ENCODE measurements at places on chromosomes 5 and 9. TPM values are rescaled to one million over a fixed set of nuclear protein-coding genes. Genes with fewer than 3 reads are reported as not detected.

GRCh38 chr9:87950296-87950695 lies 24.0 kb downstream of the CDK20 start:
- DNase-seq = no peak

GRCh38 chr5:62547945-62548630 lies 30.5 kb upstream of the LRRC70 start:
- DNase-seq = no peak

DNA sequence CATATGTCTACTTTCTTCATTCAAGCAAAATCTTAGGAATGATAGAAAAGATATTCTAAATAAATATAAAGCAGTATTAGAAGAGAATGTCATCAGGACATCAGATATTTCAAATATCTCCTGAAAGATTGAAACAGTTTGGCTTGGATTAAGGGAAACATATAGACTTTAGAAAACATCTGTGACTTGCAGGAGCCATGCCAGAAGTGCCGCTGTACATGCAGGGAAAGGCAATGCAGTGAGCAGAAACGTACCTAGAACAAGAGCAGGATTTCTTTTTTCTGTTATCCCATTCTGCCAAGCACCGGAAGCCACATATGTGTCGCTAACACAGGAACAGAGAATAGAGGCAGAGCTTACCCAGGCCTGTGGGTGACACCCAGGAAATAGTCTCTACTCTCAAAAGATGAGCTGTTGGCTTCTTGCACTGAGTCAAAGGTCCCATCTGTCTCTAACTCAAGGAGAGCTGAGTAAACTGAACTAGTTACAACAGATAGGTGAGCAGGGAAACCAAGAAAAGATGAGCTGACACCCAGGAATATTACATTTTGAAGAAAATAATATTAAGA lies 5.8 kb downstream of the ADAMTS19 start:
- no peak for DNase-seq

GRCh38 chr9:103399535-103399934 lies 404.4 kb downstream of the CYLC2 start:
- DNase-seq = no peak

DNA sequence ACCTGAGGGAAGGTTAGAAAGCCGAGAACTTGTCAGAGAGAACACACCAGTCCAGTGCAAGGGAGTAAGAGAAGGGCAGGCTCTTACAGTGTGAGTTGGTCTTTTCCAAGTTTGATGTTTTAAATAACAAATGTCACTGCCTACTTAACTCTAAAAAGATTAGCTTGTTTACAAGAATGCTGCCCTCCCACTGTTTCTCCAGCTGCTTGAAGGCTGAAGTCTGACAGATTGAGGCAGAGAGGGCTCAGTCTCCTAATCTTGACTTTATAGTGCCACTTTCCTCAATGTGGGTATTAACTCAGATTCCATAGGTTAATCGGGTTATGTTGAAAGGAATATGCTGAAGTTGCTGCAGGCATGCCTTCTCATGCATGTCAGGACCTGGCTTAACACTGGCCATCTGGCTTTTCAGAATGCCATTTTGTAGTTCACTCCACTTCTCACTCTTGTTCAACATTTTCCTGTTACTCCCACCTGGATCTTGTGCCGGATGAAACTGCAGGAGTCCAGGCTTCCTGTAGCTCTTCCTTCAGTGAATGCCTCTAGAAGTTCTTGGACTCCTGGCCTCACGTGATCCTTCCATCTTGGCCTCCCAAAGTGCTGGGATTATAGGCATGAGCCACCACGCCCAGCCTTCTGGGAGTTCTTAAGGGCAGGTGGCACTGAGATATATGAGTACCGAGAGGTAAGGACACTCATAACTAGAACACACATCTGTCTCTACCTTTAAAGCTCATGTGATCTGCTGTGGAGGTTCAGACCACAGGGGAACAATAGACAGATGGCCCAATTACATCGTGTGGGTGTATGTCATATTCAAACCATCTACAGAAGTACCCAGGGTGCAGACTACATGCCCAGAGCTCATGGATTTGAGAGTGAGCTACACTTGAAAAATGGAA lies 249.7 kb downstream of the ARHGAP26 start:
- no peak for DNase-seq

- no peak for DNase-seq
Measured at GRCh38 chr5:177487975-177488374, 9.4 kb downstream of the PDLIM7 start.

- DNase-seq = no peak
Measured at GRCh38 chr5:151925340-151925739, 689 bp upstream of the GLRA1 start.

- no peak for DNase-seq
Measured at GRCh38 chr5:53430618-53431252, 49.7 kb upstream of the FST start.

DNA sequence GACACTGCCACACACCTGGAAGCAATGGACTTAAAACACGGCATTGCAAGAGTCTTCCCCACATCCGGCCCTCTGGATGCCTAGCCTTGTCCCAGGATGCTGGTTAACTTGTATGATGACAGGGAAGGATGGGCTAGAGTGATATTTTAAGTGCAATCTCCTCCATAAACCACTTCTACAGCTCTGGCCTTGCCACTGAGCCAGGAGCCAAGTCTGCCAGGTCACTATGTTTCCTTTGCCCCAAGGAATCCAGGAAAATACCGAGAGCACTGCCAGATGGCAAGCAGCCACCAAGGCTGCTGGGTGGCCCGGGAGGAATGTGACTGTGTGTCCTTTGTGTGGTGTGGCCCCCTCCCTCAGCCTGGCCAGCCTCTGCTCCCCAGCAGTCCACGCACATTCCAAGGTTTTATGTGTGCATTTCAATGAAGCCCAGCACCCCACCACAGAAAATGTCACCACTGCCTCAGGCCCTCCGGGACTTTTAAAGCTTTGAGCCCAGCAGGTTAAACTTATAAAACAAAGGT lies 106.0 kb downstream of the FRMD3 start:
- DNase-seq = no peak

- no peak for DNase-seq
Measured at GRCh38 chr5:17730421-17730820, 96.2 kb downstream of the TAF11L14 start.

DNA sequence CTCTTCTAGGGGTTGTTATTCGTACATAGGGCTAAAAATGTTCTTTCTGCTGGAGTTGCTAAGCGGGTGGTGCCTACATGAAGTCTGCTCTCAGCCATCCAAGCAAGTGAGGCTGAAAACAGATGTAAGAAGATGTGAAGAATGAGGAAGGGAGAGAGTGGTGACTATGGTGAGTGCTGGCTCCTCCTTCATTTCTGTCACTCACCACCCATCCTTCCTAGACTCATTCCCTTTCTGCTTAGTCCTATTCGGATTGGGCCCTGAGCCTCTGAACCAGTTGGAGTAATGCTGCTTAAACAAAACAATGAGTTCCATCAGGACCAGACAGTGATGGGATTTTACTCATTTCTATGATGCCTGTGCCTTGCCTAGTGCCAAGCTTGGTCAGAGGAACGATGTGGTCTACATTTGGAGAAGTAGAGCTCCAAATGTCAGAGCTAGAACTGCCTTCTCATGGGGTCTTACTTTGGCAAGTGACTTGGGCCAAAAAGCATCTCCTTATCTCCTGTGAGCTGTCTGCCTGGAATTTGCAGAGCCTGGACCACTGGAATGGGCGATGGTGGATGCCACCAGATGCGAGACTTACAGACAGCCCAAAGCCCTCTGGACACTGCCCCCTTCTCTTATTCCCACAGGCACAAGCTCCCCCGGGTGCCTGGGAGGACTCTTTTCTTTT lies 192.9 kb downstream of the FBXL7 start:
- DNase-seq = no peak

DNA sequence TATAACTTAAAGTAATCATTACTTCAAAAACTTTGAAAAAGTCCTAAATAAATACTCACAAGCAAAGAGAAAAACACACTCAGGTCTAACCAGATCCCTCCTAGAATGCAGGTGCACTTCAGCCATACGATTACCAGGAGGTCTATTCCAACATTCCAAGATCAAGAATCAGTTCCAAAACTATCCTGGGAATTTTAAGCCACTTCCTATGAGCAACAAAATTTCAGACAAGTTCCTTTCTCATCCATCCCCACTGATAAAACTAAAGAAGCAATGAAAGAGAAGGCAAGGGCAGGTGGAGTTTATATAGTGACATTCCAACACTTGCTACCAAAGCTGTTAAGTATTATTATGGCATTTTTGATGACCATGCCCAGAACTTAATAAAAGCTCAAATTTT lies 29.6 kb downstream of the MLLT3 start:
- DNase-seq = no peak

- no peak for DNase-seq
Measured at GRCh38 chr5:175748650-175749049, 90.8 kb downstream of the HRH2 start.

DNA sequence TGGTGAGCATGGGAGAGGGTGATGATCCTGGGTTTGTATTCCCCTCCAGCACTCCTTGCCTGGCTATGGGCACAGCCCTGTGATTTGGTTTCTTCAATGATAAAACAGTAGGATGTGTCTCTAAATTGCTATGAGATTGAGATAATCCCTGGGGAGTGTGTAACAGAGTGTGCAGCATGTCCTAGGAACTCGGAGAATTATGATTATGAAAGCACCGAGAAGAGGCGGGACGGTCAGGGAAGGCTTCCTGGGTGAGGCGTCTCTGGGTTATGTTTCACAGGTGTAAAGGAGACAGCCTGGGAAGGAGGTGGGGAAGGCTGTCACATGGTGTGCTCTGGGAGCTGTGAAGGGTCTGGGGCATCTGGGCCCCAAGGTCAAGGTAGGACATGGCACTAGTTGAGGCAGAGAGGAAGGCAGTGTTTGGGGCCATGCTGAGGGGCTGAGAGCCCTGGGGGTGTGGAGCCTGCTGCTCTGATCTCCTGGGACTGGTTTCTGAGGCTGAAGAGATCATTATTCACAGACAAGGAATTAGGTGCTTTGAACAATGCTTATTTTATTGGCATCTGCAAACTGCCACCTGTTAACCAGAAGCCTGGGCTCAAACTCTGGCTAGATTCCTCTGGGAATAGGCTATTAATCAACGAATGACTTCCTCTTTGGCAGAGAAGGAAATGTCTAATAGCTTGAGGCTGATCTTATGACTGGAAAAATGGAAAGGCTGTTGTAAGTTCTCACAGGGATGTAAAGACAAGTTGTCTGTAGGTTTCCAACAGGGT lies 73.8 kb upstream of the IL12B start:
- no peak for DNase-seq

DNA sequence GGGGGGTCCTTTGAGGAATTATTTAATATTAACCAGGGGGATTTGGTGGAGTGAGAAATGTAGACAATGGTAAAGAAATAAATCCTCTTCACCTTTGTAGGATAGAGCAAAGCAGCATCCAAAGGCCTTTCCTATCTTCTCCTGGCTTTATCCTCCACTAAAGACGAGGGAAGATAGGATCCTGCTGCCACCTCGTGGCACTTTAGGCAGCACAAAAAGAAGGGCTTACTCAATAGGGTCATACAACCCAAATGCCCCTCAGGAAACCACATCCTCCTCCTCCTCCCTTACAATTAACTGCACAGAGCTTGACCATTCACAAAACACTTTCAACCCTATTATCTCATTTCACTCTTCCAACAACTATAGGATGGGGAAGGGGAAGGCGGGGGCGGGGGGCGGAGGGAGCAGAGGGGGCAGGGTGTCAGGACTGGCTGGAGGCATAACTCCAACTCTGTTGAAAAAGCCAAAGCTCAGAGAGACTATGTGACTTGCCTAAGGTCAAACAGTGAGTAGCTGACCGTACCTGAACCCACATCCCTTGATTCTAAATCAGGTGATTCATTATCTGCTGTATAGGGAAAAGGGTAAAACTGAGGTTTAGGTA lies 45.4 kb upstream of the MYOT start:
- peak; percentile 45 for DNase-seq

- no peak for DNase-seq
Measured at GRCh38 chr5:158212917-158213316, 354.0 kb upstream of the CLINT1 start.

DNA sequence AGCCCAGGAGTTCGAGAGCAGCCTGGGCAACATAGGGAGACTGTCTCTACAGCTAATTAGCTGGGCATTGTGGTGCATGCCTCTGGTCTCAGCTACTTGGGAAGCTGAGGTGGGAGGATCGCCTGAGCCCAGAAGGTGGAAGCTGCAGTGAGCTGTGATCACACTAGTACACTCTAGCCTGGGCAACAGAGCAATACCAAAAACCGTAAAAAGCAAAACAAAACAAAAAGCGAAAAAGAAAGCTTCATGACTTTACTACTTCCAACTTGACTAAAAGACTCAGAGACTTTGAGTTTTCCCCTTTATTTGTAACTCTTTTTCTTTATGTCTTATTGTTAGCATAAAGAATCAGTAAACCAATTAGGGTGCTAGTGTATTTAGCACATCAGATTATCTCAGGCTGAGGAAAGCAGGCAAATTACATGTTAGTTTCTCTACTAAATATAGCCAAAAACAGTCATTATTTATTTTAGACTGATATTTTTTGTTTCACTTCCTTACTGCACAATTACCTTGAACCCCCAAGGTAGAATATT lies 5.4 kb downstream of the RAD17 start:
- no peak for DNase-seq

DNA sequence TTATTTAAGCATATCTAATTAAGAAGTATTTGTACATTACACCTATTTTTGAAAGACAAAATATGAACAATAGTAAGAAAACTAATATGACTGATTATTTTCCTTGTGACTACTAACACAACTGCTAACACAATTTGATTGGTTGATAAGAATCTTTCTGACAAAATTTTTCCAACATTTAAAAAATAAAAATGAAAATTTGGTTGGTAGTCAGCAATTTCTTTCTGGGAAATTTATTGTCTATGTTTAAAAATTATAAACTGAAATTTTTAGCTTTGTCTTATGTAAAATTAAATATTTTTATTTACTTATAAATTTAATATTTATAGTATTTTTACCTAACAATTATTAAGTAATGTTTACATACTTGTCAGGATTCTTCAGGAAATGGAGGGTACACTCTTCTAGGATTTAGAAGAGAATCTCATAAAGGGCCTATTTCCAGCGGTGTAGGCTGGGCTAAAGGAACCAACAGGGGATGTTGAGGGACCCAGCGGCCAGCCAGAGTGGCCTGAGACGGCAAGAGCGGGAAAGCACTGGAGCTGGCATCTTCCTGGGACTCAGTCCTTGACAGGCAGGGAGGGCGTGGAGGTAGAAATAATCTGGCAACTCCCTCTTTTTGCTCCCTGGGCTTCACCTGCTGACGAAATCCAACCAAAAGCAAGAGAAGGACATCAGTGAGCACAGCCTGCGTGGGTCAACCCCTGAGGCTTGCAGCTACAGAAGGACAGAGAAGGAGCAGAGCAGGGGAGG lies 14.7 kb upstream of the FAM120A start:
- DNase-seq = no peak

- no peak for DNase-seq
Measured at GRCh38 chr5:134507452-134507851, 18.0 kb upstream of the JADE2 start.

GRCh38 chr5:172593721-172594235 lies 47.3 kb upstream of the NEURL1B start:
- DNase-seq = no peak

SLC4A9 gene
- 0.66 TPM for total RNA-seq

WWC1 gene
- total RNA-seq = 59.7 TPM

PCDHGB7 gene
- 25.9 TPM for total RNA-seq

ATOX1 gene
- total RNA-seq = 109 TPM

MSMP gene
- 8.6 TPM for total RNA-seq

CDC23 gene
- total RNA-seq = 22.7 TPM

TAS2R1 gene
- total RNA-seq = 0.60 TPM

C1QTNF2 gene
- 2.5 TPM for total RNA-seq

REEP2 gene
- 159 TPM for total RNA-seq

SLC36A3 gene
- total RNA-seq = not detected

ISL1 gene
- total RNA-seq = not detected
